ENCODE measurements at places on chromosomes 4 and X.
A peak's percentile ranks its signal among the peaks of the same experiment; 100 is the strongest.

GRCh38 chr4:188854436-188854835, 715.2 kb downstream of the TRIML1 start:
- DNase-seq = no peak

GRCh38 chrX:133215747-133216146, 2.4 kb downstream of the TFDP3 start:
- no peak for DNase-seq

DNA sequence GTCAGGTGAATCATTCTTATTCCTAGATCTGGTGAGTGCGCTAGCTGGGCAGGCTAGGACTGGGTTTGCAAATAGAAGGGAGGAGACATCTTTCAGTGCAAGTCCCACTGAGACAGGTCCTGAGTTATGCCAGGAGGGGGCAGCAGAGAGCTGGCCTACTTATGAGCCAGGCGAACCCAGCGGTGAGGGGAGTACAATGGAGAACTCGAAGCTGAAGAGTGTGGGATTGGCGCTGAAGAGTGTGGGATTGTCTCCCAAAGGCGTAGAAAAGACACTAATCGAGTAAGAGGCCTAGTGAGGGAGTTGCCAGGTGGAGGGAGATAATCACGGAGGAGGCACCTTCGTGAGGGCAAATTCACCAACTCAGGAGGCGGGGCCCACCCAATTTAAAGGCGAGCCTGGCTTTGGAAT, 91.7 kb upstream of the CXorf66 start:
- peak; percentile 21 for DNase-seq

DNA sequence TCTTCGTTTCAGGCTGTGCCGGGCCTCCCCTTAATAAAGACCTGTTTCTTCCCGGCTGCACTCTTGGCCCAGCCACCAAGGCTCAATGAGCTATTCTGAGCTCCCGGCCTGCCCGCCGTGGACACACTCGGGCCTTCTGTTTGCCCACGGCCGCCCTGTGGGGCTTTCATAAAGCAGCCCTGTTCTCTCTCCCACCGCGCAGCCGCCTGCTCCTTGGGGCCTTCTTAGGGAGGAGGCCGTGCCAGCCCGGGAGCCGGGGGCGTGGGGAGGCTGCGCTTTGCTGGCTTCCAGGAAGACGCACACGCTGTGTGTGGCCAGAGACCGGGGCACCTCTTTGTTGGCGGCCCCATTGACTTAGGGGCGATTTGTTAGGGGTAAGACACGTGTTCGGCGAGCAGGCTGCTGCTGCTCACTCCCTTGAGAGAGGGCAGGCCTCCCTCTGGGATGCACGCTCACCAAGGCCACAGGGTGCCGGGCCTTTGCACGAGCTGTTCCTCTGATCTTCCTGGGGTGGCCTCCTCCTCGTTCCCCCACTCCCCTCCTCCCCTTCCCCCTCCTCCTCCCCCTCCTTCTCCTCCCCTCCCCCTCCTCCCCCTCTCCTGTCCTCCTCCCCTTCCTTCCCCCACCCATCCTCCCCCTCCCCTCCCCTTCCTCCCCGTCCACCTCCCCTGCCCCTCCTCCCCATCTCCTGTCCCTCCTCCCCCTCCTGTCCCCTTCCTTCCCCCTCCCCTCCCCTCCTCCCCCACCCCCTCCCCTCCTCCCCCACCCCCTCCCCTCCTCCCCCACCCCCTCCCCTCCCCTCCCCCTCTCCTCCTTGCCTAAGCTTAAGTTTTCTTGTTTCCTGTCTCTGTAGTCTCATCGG, 11.3 kb downstream of the BLOC1S4 start:
- DNase-seq = no peak

DNA sequence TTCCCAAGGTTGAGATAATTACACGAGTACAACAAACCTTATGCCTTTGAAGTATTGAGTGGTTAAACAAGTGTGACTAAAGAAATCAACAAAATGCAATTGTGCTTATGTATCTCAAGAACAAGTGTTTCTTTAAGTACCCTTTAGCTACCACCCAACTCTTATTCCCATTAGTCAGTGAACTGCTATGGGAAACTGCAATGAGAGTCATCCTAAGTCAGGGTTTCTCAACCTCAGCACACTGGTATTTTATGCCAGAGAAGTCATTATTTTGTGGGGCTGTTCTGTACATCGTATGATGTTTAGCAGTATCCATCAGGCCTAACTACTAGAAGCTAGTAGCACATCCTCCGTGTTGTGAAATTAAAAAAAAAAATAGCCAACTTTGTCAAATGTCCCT, 549.1 kb upstream of the BOD1L1 start:
- DNase-seq = no peak

- no peak for DNase-seq
These were observed 216.3 kb downstream of the KCTD8 start for GRCh38 chr4:44232262-44232661.

DNA sequence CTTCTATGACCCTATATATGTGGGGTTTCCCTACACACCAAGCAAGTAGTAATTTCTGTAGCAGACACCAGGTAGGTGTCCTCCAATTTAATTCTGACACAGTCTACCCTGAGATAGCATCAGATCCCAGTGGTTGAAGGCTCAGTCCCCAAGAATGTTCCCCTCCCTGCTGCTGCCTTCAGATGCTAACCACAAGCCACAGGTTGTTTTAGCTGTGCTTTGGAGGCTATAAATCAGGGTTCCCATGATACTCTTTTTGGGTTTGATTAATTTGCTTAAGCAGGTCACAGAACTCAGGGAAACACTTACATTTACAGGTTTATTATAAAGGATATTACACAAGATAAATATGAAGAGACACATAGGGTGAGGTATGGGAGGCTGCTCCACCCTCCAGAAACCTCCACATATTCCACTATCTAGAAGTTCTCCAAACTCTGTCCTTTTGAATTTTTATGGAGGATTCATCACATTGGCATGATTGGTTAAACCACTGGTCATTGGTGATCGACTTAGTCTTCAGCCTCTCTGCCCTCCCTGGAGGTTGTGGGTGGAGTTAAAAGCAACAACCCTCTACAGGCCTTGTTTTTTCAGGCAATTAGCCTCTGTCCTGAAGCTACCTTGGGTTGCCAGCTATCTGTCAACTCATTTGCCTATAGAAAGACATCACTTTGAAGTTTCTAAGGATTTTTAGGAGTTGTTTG, 50.8 kb downstream of the GRIA2 start:
- DNase-seq = no peak

DNA sequence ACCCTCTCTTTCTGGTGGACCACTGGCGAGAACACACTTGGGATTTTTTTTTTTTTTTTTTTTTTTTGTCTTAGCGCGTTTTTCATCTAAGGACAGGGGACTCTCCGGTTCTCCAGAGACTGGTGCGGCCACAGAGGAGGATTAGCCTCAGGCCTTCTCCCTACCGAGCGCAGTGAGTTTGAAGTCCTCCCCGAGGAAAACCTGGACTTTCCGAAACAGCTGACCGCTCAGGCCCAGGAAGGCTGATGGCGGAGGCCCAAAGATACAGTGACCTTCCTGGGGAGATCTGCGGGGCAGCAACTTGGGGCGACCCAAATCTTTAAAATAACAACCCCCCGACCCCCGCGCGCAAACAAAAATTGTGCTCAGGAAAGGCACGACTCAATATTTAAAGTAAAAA, 9.2 kb downstream of the NKX3-2 start:
- no peak for DNase-seq

DNA sequence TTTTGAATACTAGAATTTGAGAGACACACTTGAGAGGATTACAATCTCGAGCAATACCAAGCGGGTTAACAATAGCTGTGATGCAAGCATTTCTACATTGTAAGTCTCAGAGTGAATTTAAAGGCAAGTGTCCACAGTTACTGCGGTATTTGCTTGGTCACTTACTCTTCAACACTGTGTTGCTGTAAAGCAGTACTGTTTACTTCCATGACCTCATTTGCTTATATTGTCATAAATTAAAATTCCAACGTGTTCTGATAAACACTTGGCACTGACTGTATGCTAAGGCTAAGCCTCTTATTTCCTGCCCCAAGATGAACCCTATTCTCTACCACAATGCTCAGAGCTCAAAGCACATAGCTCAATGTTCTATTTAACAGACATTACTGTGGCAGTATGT, 11.1 kb downstream of the EXOC1L start:
- no peak for DNase-seq

DNA sequence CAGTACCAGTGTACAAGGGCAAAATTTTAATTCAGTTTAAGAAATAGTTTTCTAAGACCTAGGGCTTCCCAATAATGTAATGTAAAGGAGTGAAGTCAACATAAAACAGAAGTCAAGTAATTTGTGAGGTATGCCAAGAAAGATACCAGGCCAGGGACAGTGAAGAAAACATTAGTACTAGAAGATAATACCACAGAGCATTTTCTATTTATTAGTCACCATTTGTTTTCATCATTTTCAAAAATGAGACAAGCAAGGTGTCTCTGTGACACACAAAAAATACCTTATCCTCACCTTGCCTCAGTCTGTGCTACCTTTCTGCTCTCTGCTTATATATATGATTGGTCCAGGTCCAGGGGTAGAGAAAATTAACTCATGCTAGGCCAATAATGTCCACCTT, 46.8 kb downstream of the VEGFC start:
- DNase-seq = no peak

DNA sequence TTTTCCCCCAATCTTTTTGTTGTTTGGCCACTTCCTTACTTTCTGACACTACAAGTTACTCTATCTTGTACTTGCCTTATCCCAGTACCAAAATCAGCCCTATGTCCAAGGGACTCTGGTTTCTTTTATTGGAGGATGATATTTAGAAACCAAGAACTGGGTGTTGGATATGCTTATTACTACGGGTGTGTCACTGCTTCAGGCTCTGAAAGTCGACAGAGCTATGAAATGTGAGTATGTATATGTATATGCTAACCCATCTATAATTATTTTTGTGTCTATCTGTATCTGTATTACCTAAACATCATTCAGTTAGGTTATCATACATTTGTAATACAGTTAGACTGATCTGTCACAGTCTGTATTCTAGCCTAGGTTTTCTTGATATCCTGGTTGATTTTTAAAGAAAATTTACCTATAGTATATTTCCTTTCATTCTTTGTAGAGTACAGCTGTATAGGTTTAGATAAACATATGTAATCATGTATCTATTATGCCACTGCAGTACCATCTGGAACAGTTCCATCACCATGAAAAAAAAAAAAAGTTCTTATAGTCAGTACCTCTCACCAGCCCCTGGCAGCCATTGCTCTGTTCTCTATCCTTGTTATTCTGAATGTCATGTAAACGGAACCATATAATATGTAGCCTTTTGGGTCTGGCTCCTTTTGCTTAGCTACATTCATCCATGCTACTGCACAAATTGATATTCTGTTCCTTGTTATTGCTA, 18.1 kb downstream of the SEC24B start:
- no peak for DNase-seq

GRCh38 chrX:19403696-19404095, 60.0 kb downstream of the PDHA1 start:
- no peak for DNase-seq

DNA sequence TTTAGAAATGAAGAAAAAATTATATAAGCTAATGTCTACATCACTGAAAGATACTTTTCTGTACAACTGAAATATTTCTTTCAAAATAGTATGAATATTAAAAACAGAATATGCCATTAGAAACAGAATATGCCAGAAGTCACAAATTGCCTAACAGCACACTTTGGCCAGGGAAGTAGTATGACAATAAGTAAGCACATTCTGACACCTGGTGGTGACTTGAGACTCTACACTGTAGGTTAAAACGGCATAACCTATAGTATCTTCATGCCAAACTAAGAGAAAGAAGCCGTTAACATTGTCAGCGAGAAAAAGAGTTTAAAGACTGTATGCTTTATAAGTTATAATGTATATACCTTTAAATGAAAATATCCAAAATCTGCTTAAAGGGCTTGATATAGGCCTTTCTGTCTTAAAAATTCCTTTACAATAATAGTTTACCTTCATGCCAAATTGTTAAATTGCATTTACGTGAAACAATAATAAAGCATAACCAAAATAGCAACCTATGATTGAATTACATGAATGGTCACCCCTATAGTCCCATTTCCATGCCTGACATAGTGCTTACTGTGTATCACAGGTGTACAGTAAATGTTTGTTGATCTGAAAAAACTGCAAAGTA, 32.8 kb downstream of the FAM13A start:
- peak; percentile 40 for DNase-seq

- no peak for DNase-seq
These were observed 258.2 kb downstream of the PPP1R2C start for GRCh38 chrX:42519666-42520231.

- no peak for DNase-seq
These were observed 8.2 kb upstream of the VGLL1 start for GRCh38 chrX:136523770-136524169.

DNA sequence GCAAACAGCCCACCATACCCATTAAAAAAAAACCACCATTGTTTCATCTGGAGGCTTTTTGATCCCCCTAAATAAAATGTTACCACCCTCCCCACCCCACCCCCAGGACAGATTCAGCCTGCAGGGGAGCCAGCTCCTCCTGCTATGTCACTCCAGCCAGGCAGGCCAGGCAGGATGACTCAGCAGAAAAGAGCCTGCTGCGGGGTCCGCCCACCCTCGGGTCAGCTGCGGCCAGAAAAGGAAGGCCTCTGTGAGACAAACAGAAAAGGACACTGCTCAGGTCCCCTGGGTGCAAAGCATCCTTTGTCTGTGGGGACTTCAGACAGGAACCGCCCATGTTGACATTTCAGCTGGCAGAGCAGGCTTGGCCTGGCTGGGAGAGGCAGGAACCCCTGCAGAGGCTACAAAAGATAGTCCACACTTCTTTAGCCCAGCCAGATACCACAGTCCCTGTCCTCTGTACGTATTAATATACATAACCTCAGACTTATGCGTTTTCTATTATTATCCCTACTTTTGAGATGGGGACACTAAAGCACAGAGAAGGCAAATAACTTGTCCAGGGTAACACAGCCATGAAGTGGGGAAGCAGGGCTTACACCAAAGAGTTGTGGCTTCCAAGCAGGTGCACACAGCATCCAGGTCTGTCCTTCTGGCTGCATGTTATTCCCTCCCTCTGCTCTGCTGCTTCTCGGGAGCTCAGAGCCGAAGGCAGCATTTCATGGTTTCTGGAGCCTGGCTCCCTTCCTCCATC, 147.7 kb downstream of the CPEB2 start:
- DNase-seq = no peak

DNA sequence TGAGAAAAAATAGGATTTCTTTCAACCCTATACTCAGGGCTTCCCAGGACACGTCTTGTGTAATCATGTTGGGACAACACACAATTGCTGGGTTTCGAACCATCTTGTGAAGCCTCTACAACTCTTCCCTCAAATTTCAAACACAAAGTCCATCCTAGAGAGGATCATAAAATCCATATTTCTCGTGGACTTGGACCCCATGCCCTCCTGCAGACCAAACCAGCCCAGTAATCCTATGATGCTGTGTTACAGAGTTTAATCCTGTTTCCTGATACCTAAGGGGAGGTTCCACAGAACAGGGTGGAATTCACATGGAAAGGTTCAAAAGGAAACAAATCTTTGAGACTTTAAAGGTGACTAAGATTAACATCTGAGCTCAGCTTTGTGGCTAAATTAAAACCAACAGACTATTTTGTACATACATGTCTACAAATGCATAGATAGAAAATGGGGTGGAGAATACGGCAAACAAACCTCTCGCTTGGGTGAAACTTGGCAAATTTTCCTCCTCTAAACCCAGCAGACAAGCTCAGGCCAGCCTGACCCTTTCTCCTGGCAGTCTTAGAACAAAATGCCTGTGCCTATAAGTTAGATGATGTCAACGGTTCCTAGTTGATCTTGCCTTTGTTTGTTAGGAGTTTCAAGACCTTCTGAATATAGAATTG, 38.1 kb downstream of the EGFL6 start:
- no peak for DNase-seq

GRCh38 chr4:168555437-168555836, 58.6 kb downstream of the PALLD start:
- DNase-seq = no peak

- no peak for DNase-seq
These were observed 138.4 kb downstream of the GLRA3 start for GRCh38 chr4:174690665-174691064.
